CD4-positive, alpha-beta memory T cell (primary cell): ENCODE measurements at places on chromosomes 7 and 10.
A peak's percentile ranks its signal among the peaks of the same experiment; 100 is the strongest.

- no peak for DNase-seq
These were observed 14.1 kb upstream of the CSGALNACT2 start for GRCh38 chr10:43124094-43124521.

DNA sequence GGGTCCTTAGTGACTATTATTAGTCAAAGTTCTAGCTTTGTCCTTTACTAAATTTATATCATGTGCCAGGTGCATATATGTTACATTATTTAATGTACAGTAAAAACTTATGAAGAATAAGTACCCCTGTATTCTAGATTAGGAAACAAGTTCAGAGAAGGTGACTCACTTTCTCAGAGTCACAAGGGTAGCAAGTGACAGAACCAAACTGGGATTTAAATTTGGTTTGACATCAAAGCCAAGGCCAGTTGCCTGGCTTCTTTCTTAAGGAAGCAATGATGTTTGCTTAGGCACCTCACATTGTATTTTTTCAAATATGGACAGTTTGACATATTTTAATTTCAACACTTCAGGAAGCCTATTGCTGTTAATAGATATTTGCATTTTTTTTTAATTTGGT, 2.5 kb downstream of the LSM8 start:
- no peak for DNase-seq

- DNase-seq = no peak
These were observed 32.6 kb upstream of the PDK4 start for GRCh38 chr7:95628831-95629439.

DNA sequence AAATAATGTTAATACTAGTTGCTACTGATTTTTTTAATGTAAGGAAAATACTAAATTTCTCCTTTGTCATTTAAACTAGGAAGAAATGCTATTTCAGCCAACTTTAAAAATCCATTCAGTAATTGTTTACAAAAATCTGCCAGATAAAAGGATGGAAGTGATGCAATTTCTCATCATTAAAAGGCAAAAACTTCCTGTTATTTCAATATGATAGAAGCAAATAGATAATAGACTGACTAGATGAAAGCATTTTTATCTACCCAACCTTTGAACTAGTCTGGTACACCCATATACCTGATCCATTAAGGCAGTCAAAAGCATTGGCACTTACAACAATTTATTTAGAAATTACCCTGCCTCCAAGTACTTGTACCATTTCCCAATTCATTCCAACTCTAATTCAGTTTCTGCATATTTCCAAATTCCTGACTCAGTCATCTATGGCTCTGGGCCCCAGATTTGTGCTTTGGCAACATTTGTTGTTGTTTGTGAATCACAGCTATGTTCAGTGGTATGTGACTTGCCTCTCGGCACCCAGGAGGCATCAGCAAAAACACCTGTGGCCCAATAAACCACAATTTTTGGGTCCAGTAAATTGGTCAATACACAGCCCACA, 482.6 kb upstream of the SEMA3A start:
- DNase-seq = no peak

DNA sequence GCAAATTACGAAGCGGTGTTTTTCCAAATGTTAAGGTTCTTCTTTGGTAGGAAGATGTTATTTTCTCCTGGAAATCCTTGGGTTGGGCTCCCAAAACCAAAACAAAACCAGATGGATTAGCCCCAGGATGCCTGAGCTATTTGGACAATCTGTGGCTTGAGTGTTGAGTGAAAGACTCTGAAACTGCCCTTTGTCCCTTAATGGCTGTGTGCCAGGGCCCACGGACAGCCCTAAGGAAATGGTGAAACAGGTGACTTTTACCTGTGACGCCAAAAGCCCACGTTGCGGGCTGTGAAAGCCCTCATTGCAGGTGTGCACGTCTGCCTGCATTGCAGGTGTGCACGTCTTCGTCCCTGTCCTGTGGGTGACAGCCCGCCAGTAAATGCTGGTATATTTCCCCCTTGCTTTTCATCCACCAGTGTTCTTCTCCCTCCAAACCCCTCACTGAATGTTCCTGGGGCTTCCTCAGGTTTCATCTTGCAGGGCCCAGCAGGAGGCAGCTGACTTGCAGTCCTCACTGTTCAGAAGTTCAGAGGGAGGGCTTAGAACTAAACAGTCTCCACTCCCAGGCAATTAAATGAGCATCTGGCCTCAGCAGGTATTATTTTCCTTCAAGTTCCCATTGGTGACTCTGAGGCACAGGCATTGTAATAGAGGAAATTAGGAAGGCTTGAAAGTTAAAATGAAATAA, 10.7 kb downstream of the PFKP start:
- DNase-seq = no peak

DNA sequence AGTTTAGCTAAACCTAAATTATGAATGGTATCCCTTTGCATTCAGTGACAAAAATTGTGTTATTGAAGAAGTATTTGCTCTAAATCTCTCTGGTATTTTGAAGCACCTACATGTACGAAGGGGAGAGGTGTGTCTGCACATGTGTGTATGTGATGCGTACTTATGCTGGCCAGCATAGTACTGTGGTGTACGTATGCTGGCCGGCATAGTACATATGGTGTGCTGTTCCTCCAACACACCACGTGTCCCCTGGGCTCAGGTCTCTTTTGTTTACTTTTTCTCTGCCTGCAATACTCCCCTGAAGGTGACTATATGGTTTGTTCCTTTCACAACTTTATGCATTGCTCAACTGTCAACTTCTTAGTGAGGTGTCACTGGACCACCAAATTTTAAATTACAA, 360.3 kb downstream of the CRPPA start:
- DNase-seq = no peak

DNA sequence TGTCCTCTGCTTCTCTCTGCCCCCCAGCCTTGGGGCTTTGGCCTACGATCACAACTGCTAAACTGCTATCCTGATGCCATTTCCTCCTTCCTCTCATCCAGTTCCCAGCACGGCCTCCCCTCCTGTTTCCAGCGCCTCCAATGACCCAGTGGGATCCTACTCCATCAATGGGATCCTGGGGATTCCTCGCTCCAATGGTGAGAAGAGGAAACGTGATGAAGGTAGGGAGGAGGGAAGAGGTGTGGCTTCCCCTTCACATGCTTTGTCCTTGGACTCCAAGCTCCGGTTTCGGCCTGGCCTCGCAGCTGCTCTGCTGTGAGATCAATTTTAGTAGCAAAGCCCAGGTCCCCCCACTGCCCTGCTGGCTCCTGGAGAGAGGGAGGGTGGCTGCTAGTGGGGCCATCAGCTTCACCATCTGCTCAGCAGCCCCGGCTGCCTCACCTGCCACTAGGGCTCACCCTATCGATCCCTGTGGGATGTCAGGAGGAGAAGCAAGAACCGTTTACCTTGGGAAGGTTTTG, 35.8 kb downstream of the PAX2 start:
- DNase-seq = no peak

DNA sequence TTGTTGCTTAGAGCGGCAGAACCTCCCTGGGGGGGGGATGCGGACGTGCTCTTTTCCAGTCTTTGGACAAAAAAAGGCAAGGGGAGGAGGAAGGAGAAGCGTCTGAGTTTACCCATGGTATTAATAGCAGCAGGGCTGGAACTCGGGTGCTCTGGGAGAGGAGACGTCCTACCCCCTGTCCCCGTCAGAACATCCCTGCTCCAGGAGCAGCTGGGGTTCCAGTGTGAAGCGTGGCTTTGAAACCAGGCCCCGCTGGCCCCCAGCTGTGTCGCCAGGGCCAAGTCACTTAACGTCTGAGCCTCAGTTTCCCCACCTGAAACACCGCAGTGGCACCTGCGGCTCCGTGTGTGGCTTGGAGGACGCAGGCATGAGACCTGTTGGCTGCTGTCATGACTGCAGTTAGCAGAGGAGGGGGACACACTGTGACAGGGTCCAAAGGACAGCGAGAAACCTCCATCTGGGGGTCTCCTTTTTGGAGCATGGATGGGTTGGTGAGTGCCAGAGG, 1.4 kb downstream of the AMZ1 start:
- no peak for DNase-seq

GRCh38 chr7:68691261-68692216, 906.7 kb upstream of the AUTS2 start:
- DNase-seq = no peak

DNA sequence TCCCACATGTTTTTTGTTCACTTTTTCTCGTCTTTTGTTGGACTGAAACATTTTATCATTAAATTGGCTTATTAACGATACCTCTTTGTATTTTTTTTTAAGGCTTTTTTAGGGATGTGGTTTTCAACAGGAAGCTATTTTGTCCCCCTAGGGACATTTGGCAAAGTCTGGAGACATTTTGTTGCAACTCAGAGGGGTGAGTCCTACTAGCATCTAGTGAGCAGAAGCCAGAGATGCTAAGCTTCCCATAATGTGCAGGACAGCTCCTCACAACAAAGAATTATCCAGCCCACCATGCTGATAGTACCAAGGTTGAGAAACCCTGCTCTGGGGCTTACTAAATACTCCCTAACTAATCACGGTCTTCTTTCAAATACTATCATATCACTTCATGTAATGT, 63.2 kb downstream of the ATE1 start:
- no peak for DNase-seq

DNA sequence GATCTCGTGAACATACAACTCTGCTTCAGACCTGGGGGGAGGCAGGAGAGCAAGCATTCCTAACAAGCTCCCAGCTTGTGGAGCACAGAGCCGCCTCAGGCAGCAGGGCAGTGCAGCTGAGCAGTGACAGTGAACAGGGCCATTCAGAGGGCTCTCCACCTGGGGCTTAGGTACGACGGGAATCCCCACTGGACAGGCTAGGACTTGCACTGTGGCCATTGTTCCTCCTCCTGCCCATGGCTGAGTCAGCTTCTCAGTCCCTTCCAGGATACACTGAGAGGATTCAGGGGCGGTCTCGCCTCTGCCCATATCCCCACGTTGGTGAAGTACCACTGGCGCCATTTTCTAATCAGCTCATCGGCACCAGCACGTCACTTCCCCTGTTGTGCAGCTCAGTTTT, 71.1 kb downstream of the FIGNL1 start:
- DNase-seq = no peak

- no peak for DNase-seq
These were observed 698.3 kb downstream of the PARD3 start for GRCh38 chr10:34116681-34117271.

- DNase-seq = no peak
These were observed 128.4 kb upstream of the BTBD16 start for GRCh38 chr10:122142641-122143237.

DNA sequence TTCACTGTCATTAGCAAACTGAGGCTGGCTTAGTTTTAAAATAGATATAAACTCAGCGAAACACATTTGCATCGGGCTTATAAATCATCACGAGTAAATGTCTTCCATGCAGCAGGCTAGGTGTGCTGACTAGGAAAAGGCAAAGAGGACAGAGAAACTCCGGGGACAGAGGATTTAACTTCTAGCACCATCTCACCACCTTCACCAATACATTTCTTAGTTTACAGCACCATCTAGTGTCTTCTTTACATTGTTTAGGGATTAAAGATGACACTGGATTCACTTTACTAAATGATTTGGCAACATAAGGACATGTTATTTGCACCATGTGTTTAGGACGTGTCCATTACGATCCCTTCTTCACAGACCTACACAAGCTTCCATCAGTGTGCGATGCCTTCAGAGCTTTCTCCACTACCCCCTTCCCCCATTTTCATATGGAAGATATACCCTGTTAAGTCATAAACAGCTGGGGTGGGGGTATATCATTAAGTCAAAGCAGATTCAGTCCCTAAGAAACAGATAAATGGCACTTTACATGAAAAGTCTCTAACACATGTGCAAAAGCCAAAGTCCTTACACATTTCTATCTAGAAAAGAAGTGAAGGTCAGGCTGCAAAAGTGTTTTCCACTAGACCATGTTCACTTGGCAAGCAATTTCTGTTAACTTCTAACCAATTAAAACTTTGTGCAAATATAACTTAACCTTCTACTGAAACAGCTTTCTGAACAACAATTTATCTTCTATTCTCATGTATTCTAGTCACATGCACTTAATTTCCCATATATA, 103.3 kb downstream of the GRB10 start:
- peak; percentile 51 for DNase-seq

DNA sequence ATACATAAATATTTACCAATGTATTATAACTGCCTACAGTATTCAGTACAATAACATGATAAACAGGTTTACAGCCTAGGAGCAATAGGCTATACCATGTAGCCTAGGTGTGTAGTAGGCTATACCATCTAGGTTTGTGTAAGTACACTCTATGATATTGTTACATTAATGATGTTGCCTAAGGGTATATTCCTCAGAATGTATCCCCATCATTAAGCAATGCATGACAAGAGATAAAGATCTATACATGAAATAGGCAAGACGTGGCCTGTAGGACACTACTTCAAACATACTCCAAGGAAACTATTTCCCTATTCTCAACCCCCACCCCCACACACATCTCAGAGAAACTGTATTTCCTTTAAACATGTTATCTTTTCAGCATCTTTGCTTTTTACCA, 15.3 kb upstream of the ADAM22 start:
- no peak for DNase-seq

DNA sequence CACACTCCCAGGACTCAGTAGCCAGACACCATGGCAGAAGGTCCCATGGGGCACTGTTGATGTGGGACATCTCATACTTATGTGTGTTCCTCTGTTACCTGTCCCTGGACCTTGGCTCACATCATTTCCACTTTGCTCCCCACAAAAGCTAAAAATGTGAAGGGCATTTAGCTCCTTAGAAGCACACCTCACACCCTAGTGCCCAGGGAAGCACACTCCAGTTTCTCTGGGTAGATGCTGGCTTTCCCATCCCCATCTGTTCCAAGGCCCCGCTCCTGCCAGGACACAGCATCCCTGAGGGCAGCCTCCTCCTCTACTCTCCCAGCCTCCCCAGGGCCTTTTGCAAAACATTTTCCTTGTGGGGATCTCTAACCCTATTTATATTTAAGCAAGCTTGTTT, 572.4 kb upstream of the MGMT start:
- DNase-seq = no peak

- no peak for DNase-seq
These were observed 541.9 kb upstream of the CELF2 start for GRCh38 chr10:10475812-10476211.

DNA sequence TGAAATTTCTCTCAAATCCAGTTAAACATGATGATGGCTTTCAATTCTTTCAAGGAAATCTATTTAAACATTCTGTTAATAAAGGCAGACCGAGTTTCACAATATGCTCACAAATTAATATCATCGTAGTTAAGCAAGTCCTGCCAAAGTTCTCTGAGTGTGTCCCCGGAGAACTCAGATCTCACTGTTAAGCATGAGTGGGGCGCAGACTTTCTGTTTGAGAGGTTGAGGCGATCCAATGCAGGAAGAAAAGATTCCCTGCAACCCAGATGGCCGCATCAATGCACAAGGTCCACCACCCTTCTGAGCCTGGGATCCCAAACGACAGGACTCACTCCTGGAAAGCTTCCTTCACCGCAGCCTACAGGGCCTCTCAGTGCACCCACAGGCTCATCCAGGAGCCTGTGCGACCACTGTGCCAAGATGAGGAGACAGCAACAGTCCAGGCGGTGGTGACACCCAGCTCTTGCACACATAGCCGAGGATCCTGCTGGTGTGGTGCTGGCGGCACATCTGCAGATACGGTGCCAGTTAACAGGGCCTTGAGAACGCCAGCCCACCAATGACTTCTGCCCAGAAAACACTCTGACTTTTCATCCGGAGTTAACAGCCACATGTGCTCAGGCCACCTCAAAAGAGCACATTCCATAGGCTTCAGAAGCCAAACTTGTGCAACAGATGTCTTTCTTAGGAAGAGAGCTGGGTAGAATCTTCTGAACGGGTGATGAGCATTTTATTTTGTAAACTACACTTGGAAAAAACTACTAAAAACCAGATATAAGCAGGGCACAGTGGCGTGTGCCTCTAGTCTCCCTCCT, 102.1 kb downstream of the ZRANB1 start:
- no peak for DNase-seq

- no peak for DNase-seq
These were observed 3.1 kb upstream of the LDB3 start for GRCh38 chr10:86665218-86665607.

- no peak for DNase-seq
These were observed 116.3 kb downstream of the PAXIP1 start for GRCh38 chr7:154886591-154886990.
